ENCODE measurements at places on chromosomes 13 and 19. TPM values are rescaled to one million over a fixed set of nuclear protein-coding genes. Genes with fewer than 3 reads are reported as not detected.

The TCF3 gene
- 130 TPM for total RNA-seq

The CHAF1A gene
- total RNA-seq = 104 TPM

The CYP2F1 gene
- total RNA-seq = not detected

The ZNF586 gene
- total RNA-seq = 21.3 TPM

The PROZ gene
- not detected for total RNA-seq

The NCAN gene
- total RNA-seq = not detected

The LIM2 gene
- not detected for total RNA-seq

The RFC3 gene
- 44.3 TPM for total RNA-seq

The DNMT1 gene
- 408 TPM for total RNA-seq

The UHRF1 gene
- total RNA-seq = 173 TPM

The MEIS3 gene
- not detected for total RNA-seq

The GRIK5 gene
- total RNA-seq = 0.73 TPM

The MIR17HG gene
- total RNA-seq = 9.9 TPM

All from activated CD8-positive, alpha-beta T cell treated with anti-CD3 and anti-CD28 coated beads, Interleukin-2, amount 10 ng/mL, durations not matched to agents 7 days and 5 days (primary cell).